ENCODE measurements at places on chromosomes 5 and 9. TPM values are rescaled to one million over a fixed set of nuclear protein-coding genes. Genes with fewer than 3 reads are reported as not detected.

The NTRK2 gene
- total RNA-seq: 70.8 TPM

The NR2F1 gene
- total RNA-seq: 82.4 TPM

The TGFBR1 gene
- total RNA-seq: 75.1 TPM

The OR13C3 gene
- total RNA-seq: not detected

The SPATA31E1 gene
- not detected for total RNA-seq

The SPARC gene
- total RNA-seq: 2,277 TPM

The C8G gene
- total RNA-seq: not detected

The CDC23 gene
- 40.4 TPM for total RNA-seq

The DRD1 gene
- 6.8 TPM for total RNA-seq

All from camera-type eye (tissue), 1 donor.